T-helper 22 cell (primary cell): ENCODE measurements at places on chromosomes 7 and 10.

- no peak for DNase-seq
Measured at GRCh38 chr10:49138361-49138891, 4.6 kb upstream of the FAM170B start.

- DNase-seq: no peak
Measured at GRCh38 chr10:22466763-22467334, 121.6 kb downstream of the SPAG6 start.

GRCh38 chr10:102845352-102845902 lies 8.2 kb upstream of the CYP17A1 start:
- DNase-seq: no peak

- DNase-seq: no peak
Measured at GRCh38 chr7:91353848-91354247, 89.6 kb downstream of the FZD1 start.

DNA sequence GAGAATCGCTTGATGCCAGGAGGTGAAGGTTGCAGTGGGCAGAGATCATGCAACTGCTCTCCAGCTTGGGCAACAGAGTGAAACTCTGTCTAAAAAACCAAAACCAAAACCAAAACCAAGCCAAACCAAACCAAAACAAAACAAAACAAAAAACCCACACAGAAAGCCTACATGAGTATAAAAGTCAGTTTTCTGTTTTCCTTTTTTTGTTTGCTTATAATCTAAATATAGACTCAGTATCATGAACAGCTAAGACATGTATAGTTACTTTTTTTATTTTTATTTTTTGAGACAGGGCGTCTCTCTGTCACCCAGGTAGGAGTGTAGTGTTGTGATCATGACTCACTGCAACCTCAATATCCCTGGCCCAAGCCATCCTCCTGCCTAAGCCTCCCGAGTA lies 16.8 kb upstream of the MTPN start:
- no peak for DNase-seq

DNA sequence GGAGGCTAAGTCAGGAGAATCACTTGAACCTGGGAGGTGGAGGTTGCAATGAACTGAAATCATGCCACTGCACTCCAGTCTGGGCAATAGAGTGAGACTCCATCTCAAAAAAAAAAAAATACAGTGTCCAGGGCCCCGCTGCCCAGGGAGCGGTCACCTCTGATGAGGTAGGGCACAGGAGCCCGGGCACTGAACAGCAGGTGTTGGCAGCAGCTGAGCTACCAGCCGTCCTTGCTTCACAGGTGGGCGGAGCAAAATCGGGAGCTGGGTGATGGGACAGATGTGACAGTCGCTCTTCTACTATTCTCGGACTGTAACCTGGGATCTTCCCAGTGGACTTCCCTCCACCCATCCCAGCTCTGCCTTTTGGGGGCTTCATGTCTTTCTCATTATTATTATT lies 49.4 kb downstream of the GTF2IRD1 start:
- no peak for DNase-seq

DNA sequence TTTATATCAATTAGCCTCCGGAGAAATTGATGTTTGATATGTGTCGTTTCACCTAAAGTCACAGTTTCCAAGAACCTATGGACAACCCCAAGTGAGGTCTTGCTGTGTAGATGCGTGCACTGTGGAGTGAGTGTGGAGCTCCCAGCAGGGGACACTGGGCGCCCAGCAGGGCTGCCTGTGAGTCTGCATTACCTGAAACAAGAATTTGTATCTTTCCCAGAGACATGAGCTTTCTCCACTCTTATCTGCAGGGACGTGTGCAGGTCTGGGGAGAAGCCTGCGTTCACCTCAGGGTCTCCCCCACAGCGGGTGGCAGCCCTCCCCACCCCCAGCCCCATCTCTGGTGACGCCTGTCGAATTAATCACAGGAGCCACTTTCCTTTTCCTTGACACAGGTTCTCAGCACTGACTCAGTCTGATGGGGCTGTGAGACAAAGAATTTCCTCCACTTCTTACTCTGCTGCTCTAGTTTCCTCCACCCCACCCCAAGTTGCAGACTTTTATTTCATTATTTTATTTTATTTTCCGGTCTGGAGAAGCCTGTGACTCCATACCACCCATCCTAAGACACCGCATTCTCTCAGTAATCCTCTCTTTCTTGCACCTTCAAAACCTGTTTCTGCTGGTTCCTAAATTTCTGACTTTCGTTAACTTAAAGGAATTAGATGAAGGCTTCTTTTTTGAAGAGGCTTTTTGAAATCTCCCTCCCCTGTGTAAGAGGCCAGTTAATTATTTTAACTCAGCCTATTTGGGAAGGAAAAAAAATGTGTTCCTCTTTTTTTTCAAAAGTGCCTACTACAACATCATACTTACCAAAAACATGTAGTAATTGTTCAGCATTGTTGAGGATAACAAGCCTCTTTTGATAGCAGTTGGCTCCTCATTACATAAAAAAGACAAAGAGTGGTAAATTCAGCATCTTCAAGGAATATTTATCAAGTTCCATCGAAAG lies 17.0 kb upstream of the INSIG1 start:
- DNase-seq: no peak

DNA sequence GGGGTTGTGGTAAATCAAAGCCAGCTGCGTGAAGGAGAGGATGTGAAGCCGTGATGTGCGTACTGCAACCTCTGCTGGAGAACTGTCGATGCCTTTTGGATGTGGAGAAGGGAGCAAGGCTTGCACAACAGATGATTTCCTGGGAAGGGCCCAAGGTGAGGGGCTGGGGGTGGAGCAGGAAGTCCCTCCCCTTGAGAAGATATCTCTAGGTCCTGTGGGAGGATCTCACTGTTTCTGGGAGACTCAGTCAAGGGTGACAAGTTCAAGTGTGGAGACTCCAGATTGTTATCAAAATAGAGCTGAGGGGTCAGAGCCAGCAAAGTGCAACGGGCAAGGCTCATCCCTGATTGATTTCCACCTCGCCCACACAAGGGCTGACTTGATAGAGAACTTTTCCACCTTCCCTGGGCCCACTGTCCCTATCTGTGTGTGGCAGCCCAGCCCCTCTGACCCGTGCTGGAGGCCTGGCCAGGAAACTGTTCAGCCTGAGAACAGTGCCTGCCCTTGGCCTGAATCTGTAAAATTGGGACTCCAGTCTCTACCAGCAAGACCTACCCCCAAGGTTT lies 55.0 kb downstream of the COL13A1 start:
- DNase-seq: no peak

DNA sequence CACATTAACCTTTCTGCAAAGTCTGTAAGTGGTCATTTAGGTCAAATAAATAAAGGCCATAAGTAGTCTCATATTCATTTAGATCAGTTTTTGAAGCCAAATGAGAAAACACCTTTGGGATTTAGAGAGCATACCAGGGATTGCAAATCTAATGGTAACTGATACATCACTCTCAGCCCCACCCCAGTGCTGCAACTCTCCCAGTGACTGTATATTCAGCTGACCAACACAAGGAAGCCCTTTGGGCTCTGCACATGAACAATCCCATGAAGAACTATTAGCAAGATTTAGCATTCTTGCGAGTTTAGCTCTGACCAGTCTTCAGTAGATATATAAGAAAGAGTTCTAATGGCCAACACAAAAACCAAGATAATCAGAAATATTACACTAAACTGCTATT lies 252.3 kb downstream of the CSTF2T start:
- no peak for DNase-seq

DNA sequence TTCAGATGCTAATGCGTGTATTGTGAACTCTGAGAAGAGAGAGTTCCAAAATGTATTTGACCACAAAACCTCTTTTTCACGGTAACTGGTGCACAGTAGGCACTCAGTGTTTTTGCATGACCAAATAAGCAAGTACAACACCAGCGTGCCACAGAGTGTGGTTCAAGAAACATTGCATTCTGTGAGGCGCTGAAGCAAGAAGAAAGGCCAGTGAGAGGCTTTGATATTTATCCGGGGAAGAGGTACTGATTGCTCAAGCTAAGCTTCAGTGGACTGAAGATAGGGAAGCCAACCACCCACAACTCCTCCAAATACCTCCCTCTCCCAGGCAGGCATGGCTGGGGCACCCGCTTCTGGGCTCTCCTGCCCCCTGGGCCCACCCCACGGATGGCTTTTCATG lies 611.2 kb downstream of the SDK1 start:
- no peak for DNase-seq

GRCh38 chr10:95445223-95445836 lies 115.8 kb downstream of the SORBS1 start:
- no peak for DNase-seq

GRCh38 chr7:115631782-115632181 lies 398.8 kb downstream of the TFEC start:
- DNase-seq: no peak

DNA sequence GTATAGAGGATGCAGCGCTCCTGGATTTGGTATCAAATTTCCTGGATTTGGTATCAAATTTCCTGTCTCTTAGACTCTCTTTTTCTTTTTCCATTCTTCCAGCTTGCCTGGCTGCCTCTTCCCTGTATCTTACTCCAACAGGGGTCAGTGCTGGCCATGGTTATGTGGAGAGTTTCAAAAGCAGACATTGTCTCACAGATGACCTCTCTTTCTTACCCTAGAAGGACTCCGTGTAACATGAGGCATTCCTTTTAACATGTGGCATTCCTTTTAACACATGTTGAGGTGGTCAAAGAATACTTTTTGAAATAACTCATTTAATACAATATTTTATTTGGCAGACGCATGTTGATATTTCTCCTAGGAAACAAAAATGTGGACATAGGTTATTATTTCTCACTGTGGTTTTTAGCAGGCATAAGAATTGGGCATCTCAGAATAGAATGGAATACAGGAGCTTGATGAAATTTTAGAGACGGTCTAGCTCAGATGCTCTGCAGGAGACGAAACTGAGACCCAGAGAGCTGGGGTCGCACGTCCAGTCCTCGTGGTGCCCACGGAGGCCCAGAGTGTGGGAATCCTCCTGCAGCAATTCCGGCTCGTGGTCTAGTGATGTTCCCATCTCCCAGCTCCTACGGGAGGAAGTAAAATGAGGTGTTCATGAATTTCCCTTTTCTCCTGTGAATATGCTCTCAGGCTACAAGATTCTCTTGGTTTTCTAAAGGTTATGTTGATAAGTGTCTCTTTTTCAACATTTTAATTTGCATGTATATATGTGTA lies 59.6 kb upstream of the PITRM1 start:
- no peak for DNase-seq

DNA sequence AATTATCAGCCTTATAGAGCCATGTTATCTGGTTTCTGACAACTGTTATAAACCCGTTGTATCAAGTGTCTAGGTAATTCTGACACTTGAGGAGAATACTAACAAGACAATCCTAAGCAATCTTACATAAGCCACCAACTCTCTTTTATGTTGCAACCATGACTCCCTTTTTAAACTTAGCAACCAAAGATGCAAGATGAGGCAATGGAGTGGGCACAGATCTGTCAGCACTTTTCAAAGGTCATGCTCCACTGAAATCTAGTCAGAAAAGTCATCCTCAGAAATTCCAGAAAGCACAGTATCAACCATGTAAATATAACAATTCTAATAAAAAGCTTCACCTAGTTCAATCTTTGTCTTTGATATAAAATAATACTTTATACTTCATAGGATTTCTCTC lies 77.0 kb upstream of the SEMA3A start:
- DNase-seq: no peak

DNA sequence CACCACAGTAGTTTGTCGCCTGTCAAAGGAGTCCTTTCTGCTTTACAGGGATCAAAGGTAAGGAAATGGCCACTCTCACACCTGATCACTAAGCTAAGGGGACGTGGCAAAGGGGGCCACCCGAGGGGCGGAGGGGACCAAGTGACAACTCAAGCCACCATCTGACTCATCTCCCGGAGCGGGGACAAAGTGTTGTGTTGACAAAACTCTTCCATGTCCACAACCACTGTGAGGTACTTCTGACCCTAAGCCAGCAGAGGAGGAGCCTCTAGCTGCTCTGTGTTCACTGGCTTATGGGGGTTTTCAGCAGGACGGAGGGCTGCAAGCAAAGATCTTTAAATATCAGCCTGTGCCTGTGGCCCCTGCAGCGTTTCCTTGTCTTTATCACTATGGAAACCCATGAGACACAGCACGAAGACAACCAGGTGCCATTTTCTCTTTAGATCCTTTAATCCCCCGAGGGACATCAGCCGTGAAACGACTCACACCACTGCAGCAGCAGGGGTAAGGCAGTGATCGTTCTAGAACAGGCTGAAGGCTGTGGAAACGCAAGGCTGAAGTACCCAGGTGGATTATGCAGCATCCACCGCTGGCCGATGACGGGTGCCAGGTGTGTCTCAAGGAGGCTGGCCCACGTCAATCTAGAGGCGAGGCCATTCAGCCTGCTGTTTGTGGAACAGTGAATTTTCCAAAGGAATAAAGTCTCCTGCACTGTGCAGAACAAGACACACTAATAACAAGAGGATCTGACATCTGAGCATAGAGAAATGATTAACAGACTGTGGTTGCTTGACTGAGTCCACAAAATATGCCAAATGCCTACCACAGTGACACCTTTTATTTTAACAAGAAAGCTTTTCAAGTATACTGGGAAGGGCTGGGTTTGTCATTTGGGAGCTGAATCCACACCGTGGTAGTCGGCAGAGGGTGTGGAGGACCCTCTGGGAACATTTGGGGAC lies 26.6 kb upstream of the DDC start:
- DNase-seq: no peak

DNA sequence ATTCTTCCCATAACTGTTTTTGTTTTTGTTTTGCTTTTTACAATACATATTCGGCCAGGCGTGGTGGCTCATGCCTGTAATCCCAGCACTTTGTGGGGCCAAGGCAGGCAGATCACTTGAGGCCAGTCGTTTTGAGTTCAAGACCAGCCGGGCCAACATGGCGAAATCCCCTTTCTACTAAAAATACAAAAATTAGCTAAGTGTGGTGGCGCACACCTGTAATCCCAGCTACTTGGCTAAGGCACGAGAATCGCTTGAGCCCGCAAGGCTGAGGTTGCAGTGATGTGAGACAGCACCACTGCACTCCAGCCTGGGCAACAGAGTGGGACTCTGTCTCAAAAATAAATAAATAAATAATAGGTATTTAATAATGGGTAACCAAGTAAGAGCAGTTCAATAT lies 2.3 kb downstream of the TM9SF3 start:
- DNase-seq: no peak

GRCh38 chr10:43211030-43211429 lies 55.8 kb downstream of the RASGEF1A start:
- no peak for DNase-seq

GRCh38 chr7:103851357-103851756 lies 138.1 kb downstream of the RELN start:
- no peak for DNase-seq

DNA sequence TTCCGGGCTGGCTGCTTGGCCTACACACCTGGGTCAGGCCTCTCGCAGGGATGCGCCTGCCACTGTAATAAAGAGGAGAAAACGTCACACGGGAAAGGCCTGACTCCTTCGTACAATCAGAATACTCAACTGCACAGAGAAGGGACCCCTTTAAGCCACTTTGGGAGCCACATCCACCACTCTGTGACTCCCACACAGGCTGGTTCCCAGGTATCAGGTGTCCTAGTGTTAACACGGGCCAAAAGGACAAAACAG lies 5.8 kb upstream of the ZNF736 start:
- no peak for DNase-seq
